ENCODE measurements at places on chromosomes 6 and 20.

- no peak for DNase-seq
Observed at GRCh38 chr6:23021487-23021886, 452.1 kb downstream of the HDGFL1 start.

GRCh38 chr6:12769556-12770256, 53.1 kb downstream of the PHACTR1 start:
- DNase-seq = no peak

DNA sequence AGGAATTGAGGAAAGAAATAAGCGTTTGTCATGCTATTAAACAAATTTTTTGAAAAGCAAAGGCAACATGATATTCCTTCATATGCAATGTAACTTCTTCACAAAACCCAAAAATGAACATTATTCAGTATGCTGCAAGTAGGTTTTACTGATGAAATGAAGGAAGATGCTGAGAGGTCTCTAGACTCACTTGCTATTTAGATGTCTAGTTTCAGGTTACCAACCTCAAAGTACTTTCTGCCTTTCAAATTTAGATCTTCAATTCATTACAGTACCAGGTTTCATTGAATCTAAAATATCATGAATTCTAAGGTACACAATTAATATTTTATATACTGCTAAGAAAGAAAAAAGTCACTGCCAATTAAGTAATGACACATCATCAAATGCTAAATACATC, 39.9 kb downstream of the MYO6 start:
- DNase-seq = no peak

DNA sequence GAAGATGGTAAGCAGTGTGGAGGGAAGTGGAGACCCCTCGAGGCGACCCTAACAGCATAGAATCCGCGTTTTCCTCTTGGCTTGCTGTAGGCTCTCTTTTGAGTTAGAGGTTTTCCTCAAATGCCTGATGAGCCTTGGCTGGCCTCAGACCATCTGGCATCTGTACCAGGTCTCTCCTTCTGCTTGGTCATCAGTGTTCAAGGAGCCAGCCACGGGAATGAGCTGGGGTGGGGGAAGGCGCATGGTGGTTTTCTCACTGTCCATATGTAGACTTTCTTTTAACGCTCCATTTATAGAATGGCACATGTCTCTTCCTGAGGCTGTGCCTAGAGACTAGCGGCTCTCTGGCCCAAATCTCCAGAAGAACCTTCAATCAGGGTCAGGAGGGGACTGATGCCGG, 8.1 kb upstream of the GUCA1A start:
- no peak for DNase-seq

DNA sequence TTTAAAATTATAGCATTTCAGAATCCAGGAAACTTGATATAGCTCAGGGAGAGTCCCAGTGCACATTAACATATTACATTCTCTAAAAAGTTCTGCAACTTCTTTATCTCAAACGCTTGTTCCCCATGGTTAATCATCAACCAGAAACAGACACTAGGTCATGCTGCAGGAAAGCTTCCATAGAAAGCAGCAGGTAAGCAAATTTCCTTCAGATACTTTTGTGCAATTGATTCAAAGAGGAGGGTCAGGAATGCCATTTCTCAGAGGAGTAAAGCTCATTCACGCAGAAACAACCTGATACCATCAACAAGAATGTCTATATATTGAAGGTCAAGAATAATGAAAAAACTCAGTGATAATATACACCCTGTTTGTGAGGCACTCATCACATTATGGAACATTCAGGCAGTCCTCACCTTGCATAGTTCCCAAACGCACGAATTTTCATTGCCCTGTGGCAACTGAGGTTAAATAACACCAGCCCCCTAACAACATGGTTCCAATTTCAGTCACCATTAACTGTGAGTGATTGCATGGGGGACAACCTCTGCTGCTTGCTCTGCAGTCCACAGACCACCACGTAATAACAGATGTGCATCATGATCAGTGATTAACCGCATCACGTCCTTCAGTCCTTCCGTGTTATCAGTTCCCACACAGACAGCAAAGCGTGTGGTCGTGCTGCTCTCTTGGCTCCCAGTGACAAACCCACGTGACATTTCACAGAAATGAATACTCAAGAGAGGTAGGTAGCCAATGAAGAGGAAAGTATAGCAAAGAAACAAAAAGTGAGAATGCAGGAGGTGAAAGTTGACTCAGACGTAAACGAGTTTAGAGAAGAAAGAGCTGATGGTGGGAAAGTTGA, 95.7 kb downstream of the LY86 start:
- no peak for DNase-seq

DNA sequence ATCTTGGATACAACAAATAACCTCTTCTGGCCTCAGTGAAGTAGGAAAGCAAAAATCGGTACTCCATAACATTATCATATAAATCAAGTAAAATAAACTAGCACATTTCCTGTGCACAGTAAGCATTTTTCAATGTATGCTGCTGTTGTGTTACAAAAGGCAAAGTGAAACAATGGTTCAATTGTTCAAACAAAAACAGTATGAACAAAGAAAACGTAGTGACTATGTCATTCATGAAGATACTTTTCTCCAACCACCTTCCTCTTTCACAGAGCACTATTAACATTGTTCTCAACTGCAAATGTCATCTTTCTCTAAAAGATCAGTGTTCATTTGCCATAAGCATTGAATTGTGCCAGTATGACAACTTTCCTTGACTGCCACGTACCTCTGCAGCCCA, 318.6 kb upstream of the PRDM1 start:
- DNase-seq = no peak

DNA sequence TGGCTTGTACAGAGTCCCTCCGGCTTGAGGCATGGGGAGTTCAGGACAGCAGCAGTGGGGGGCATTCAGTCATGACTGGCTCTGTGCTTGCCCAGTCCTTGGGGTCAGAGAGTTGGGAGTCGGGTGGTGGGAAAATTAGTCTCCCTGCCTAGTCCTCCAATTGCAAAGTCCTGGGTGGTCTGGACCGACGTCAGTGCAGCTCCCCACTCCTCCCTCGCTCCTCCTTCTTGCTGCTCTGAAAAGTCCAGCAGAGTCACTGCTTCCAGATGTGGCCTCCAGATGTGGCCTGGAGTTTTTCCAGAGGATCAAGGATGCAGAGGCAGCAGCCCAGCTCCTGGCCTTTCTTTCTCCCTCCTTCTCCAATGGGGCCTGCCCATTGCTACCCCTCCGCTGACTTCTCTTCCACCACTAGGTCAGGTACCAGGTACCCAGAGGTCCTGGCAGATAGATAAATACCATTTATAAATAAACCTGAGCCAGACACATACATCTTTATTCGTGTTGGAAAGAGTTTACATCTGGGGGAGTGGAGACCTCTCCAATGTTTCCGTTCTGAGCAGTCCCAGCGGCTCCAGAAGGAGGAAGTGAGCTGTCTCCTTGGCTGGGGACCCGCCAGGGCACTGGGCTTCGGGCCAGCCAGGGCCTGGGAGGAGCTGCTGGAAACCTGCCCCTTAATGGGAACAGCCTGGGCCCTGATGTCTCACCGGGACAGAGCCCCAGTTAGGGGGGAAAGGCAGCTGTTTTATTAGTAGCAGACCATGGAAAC, 49.0 kb upstream of the RNF24 start:
- DNase-seq = peak; percentile 93

DNA sequence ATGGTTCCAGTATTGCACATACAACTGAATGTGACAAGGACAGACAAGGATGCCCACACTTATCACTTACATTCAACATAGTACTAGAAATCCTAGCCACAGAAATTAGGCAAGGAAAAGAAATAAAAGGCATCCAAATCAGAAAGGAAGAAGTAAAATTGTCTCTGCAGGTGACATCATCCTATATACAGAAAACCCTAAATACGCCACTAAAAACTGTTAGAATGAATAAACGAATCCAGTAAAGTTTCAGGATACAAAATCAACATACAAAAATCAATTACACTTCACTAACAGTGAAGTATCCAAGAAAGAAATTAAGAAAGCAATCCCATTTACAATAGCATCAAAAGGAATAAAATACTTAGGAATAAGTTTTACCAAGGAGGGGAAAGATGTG, 66.1 kb downstream of the FAM217A start:
- no peak for DNase-seq

DNA sequence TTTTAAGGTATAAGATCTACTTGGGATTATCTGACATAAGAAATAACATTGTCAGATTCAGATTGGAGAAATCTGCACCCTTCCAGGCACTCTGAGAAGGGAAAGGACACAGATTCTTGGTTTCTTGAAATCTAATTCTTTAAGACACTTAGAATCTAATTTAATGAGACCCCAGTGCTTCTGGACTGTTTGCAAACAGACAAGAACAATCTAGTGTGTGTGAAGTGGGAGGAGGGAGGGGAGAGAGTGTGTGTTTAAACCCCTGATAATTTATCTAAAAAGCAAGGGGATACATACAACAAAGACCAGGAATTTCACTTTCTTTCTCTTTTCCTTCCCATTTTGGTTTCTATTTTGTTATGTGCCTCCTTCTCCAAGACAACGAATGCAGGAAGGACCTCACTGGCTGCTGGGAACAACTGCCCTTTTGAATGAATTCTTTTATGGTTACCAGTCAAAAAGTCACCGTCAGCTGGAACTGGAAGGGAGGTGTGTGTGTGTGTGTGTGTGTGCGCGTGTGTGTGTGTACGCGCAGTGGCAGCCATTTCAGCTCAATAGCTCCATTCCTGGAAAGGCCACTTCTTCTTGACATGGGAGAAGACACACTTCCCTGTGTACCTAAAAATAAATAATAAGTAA, 129.4 kb downstream of the BCAS1 start:
- peak; percentile 39 for DNase-seq

- DNase-seq = no peak
Observed at GRCh38 chr6:115618256-115618655, 442.4 kb downstream of the FRK start.

GRCh38 chr6:37060195-37060559, 54.7 kb downstream of the FGD2 start:
- DNase-seq = no peak

DNA sequence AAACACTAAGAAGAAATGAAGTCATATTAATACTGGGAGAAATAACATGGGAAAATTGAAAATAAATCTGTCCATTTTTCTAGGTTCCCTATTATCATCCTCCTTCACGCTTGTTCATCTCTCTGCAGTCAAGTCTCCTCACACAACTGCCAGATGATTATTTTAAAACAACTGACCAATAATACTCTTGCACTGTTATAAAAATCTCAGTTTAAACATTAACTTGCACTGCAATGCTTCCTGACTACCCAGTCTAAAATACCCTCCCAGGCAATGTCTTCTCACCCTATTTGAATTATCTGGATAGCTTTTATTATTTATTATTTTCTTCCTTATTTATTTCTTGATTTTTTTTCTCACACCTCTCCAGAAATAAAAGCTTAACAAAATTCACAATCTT, 5.7 kb downstream of the EYS start:
- DNase-seq = no peak

GRCh38 chr6:42727627-42728026, 5.2 kb upstream of the PRPH2 start:
- DNase-seq = no peak

DNA sequence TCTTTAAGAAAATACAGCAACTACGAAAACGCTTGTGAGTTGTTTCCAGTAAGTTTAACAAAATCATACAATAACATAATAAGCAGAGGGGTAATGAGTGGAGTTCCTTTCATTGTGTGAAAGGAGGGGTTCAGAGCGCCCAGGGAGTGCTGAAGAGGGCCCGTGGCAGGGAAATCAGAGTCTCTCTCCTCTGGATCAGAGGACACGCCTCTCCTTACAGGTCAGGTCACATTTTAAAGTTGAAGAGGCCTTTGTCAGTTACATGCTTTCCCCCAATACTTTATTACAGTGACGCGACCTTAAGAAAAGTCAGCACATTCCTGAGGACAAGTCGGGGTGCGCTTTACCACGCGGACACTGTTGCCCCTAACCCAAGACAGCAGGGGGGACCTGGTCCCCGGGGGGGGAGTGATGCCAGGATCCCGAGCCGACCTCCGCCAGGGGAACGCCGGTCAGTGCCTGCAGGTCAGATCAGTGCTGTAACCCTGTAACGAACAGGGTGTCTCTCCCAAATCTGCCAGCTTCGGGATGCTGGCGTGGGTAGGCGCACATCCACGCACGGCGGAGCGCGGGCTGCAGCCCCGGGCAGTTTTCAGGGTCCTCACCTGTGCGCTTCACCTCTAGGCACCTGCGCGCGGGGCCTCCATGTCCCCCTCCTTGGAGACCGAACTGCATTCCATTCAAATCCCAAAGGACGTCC, 848 bp downstream of the DACT2 start:
- DNase-seq = no peak

- peak; percentile 64 for DNase-seq
Observed at GRCh38 chr6:156662025-156662445, 115.1 kb upstream of the ARID1B start.

DNA sequence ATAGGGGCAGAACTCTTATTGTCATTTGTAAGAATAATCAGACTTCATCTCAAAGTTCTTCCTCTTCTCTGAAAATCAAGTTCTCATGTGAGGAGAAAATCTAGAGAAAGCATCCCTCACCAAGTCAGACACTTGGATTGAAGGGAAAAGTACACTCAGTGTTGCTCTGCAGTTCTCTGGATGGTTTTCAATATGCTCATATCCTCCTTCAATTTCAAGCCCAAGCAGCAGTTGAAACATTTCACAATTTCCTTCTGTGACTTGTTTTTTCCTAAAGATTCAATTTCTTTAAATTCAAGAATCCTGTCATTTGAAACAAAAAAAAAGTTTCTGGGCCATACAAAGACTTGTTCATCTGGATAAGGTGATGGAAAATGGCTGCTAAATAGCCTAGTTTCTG, 140.2 kb upstream of the AHI1 start:
- no peak for DNase-seq

DNA sequence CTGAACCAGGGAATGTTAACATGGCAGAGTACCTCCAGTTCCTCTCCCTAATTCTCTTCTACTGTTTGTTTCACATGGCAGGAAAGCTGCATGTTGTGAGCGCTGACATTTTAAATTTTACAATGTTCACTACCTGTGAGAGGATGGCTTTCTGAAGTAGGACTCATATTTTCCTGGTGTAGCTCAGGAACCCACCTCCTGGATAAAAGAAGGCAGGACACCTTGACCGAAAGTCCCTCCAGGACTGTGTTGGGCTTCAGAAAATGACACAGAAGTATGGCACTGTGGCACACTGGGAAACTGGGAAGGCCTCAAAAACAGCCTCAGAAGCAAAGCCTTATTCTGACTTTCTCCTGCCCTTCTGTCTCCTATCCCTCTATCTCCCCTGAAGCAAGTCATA, 33.3 kb downstream of the PTPRK start:
- no peak for DNase-seq

DNA sequence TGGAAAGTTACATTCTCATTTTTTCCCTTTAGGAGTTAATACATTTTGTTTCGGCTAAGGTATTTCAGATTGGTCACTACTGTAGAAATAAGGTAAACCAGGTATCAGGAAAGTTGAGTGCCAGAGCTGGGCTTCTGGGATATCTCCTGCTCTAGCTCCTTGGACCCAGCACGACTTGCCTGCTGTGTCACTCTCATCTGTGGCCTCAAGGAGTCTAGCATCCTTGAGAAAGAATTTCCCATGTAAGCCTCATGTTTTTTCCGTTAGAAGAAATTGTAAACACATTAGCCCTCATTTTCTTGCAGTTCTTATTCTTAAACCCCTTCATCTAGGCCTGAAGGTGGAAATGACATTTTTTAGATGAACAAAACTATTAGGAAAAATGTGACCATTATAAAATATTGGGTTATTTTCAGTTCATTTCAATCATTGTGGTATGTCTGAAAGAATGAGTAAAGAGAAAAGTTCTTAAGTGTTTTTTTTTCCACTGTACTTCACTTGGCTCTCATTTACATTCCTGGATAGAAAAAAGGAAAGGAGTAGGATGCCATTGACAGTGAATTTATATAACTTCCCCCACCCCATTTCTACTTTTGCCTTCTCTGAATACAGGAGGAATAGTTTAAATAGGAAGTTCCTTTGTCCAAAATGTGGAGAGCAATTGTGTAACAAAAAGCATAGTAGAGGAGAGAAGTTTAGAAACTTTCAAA, 46.7 kb downstream of the CD2AP start:
- DNase-seq = no peak
